Fibroblast of lung (primary cell): ENCODE measurements at places on chromosomes 3 and 15. TPM values are rescaled to one million over a fixed set of nuclear protein-coding genes. Genes with fewer than 3 reads are reported as not detected.

Gene TRIM42
- total RNA-seq = not detected in 2 replicates

Gene IFT57
- total RNA-seq = 60.3 and 66.0 TPM in 2 replicates

Gene NPAP1
- not detected in 2 replicates for total RNA-seq

Gene C3orf85
- total RNA-seq = not detected in 2 replicates

Gene IL12A
- 27.2 and 72.5 TPM in 2 replicates for total RNA-seq

Gene BDH1
- 0.51 and 0.66 TPM in 2 replicates for total RNA-seq

Gene GP5
- under 0.01 and 0.17 TPM in 2 replicates for total RNA-seq

Gene RTP1
- total RNA-seq = under 0.01 TPM in 1 of 2 replicates, not detected in the other

Gene ADAMTS17
- total RNA-seq = under 0.01 and 0.17 TPM in 2 replicates

Gene GOLGA8N
- total RNA-seq = 3.6 TPM in 2 replicates

Gene CCR8
- total RNA-seq = not detected in 2 replicates

Gene TTLL13
- total RNA-seq = under 0.01 TPM in 1 of 2 replicates, not detected in the other

Gene AADACL2
- under 0.01 TPM in 1 of 2 replicates, not detected in the other for total RNA-seq

Gene CPNE4
- 0.17 TPM in 1 of 2 replicates, not detected in the other for total RNA-seq

Gene CCR9
- not detected in 2 replicates for total RNA-seq

Gene PARP3
- total RNA-seq = 19.3 and 44.1 TPM in 2 replicates

Gene RPL15
- 1,860 and 3,172 TPM in 2 replicates for total RNA-seq

Gene ECT2
- 14.6 and 34.5 TPM in 2 replicates for total RNA-seq

Gene PAK2
- 30.0 and 37.5 TPM in 2 replicates for total RNA-seq

Gene SMCO1
- total RNA-seq = not detected in 2 replicates

Gene LYSMD2
- 7.2 and 7.8 TPM in 2 replicates for total RNA-seq

Gene CD86
- not detected in 2 replicates for total RNA-seq

Gene TBL1XR1
- 369 and 505 TPM in 2 replicates for total RNA-seq

Gene TMEM207
- total RNA-seq = not detected in 2 replicates

Gene MASP1
- 56.2 and 328 TPM in 2 replicates for total RNA-seq
